NCI-H2107 (cell line): ENCODE measurements at places on chromosomes 13 and 19.

DNA sequence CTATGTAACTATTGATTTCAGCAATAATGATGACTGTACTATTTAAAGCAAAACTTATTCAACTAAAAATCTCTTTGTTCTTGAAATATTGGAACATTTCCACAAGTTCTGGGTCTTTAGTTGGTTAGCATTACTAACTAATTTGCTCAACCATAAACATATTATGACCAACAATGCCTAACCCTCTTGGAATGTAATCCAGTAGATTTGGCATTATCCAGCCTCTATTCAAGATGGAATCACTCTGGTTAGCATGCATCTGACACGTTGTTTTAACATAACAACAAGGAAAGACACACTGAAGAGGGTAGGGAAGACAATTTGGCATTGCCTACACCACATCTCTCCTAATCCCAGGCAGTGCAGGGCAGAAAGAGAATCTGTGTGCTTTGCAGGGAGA lies 941.3 kb upstream of the PCDH20 start:
- no peak for DNase-seq

GRCh38 chr19:5341448-5341820 lies 822 bp upstream of the PTPRS start:
- no peak for DNase-seq

DNA sequence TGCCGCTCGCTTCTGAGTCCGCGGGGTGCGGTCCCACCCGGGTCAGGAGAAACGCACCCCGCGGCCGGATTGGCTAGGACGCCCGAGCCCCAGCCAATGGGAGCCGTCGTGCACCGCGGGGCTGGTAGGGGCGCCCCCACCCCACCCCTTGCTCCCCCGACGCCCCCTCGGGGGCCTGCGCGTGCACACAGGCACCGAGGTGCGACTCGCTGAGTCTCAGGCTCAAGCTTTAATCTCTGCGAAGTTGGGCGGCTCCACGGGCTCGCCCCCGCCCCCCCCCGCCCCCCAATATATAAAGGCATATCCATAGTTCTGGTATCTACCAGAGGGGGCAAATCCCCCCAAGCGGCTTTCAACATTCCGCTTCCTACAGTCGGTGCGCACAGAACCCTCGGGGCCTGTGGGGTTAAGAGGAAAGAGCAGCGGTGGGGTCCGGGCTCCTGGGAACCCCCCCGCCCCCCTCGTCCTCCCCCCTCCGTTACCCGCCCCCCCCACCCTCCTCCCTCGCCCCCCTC lies at the start of gene COX6B2:
Gene COX6B2, minus strand, starts transcription at position 22 of the 515 bp plus-strand sequence. CDS start 198 bp downstream, outside the sequence.
- no peak for DNase-seq

DNA sequence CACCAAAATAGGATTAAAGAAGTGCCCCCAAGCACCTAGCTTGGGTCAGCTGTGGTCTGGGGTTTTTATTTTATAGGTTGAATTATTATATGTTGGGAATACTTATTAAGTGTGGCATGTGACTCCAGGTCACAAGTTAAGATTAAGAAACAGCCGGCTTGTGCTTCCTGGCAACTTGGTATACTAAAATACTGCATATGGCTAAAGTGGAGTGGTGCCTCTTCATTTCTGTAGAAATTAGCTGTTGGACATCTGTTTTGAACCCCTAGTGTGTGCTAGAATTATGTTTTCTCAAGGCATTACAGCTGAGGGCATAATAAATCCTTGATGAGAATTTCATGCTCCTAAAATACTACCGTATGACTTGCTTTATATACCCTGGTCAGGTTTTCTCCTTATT lies 286.6 kb downstream of the SHISA2 start:
- no peak for DNase-seq

GRCh38 chr19:7541475-7541824 lies 5.9 kb downstream of the PNPLA6 start:
- DNase-seq = no peak

- no peak for DNase-seq
These were observed 204.8 kb upstream of the ZNF536 start for GRCh38 chr19:30167206-30167868.

GRCh38 chr19:50287331-50287730 lies 41.8 kb downstream of the KCNC3 start:
- DNase-seq = no peak
